Suppressor macrophage treated with lipopolysaccharide for 4 hours (primary cell): ENCODE measurements at places on chromosomes 1 and 21.

DNA sequence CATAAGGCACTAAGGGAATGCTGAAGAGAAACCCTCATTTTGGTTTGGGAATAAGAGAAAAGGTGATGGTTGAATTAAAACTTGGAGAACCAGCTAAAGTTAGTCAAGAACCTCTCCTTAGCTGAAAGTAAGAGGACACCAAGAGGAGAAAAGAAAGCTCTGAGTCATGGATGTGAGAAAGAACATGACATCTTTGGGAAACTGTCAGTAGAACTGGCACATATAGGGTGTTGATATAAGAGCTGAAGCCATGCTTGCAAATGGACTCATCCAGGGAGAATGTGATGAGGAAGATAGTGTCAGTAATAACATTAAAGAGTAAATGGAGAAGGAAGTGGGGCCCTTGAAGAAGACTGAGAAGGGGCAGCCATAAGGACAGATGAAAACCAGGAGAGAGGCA, 54.3 kb downstream of the LRRC8C start:
- DNase-seq, result no peak

- DNase-seq, result no peak
These were observed 222.2 kb downstream of the ASTN1 start for GRCh38 chr1:176942346-176942745.

GRCh38 chr1:33097137-33097611, 16.2 kb downstream of the AZIN2 start:
- peak; percentile 19 for DNase-seq

GRCh38 chr1:59143133-59143487, 153.8 kb upstream of the FGGY start:
- peak; percentile 84 for DNase-seq

GRCh38 chr1:119336848-119337247, 31.7 kb upstream of the HAO2 start:
- DNase-seq, result no peak

DNA sequence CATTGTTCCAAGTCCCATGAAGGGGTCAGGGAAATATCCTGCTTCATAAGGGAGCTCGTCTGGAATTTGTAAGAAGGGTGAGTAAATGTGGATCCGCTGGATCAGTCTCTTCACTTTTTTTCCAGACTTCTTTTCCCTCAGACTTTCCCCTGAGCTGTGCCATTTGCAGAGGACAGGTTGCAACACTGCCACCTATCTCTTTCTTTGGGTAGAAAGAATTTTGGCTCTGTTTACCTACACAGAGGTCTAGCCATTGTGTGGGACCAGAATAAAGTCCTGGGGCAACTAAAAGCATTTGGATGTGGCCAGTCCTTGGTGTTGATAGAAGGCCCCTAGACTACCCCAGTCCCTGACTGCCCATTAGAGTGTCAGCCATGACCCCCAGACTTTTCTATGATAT, 1146.7 kb upstream of the PRMT6 start:
- DNase-seq, result no peak
